ENCODE measurements at places on chromosomes 2 and 18. TPM values are rescaled to one million over a fixed set of nuclear protein-coding genes. Genes with fewer than 3 reads are reported as not detected.

Gene CDH7
- not detected for total RNA-seq

DNA sequence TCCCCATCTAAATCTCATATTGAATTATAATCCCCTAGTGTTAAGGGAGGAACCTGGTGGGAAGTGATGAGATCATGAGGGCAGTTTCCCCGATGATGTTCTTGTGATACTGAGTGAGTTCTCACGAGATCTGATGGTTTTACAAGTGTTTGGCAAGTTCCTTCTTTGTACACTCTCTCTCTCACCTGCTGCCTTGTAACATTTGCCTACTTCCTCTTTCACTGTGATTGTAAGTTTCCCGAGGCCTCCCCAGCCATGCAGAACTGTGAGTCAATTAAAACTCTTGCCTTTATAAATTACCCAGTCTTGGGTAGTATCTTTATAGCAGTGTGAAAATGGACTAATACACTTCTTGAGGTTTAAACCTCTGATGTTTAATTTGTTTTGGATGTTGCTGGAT, 177.5 kb downstream of the CD8B2 start:
- no peaks in the 10 kb centered on the region for H3K4me1 ChIP-seq
- no peaks in the 10 kb centered on the region for H3K36me3 ChIP-seq
- H3K27me3 ChIP-seq: no peaks in the 10 kb centered on the region
- no peak overlapping the region for H3K27ac ChIP-seq
- no peak overlapping the region for H3K4me3 ChIP-seq

GRCh38 chr2:124147552-124147951, 122.5 kb downstream of the CNTNAP5 start:
- no peak for DNase-seq
- no peak overlapping the region for H3K27ac ChIP-seq

Gene DLX2
- total RNA-seq: not detected

- no peak overlapping the region for H3K27ac ChIP-seq
- H3K27me3 ChIP-seq: no peaks in the 10 kb centered on the region
- H3K4me1 ChIP-seq: no peaks in the 10 kb centered on the region
- no peaks in the 10 kb centered on the region for H3K36me3 ChIP-seq
- no peak overlapping the region for H3K4me3 ChIP-seq
- no peak for DNase-seq
Observed at GRCh38 chr2:232008907-232009638, 47.6 kb downstream of the DIS3L2 start.

DNA sequence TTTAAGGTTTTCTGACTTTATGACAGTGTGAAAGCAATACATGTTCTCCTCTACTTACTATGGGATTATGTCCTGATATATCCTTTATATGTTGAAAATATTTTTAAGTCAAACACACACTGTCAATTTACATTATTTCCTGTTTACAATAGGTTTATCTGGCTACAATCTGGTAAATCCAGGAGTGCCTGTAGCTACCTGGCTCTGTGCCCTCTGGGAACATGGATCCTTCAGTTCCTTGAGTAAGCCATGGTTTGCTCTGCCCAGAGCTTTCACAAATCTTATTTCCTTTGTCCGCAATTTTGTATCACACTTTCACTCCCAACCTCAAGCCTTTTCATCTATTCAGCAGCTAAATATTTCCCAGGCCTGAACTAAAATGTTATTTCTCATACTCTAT, 1582.2 kb upstream of the NXPH2 start:
- no peak overlapping the region for H3K27ac ChIP-seq
- H3K4me1 ChIP-seq: no peaks in the 10 kb centered on the region
- no peaks in the 10 kb centered on the region for H3K27me3 ChIP-seq
- H3K36me3 ChIP-seq: no peaks in the 10 kb centered on the region

Data from pancreas (tissue), 10 donors.